ENCODE measurements at places on chromosomes 5 and 9. TPM values are rescaled to one million over a fixed set of nuclear protein-coding genes. Genes with fewer than 3 reads are reported as not detected.
A peak's percentile ranks its signal among the peaks of the same experiment; 100 is the strongest.

The PCDHGA5 gene
- 0.13 TPM for total RNA-seq

The PCDHGA1 gene
- total RNA-seq = 0.21 TPM

- DNase-seq = peak; percentile 4
Observed at GRCh38 chr5:146706321-146706972, 172.1 kb downstream of the PPP2R2B start.

DNA sequence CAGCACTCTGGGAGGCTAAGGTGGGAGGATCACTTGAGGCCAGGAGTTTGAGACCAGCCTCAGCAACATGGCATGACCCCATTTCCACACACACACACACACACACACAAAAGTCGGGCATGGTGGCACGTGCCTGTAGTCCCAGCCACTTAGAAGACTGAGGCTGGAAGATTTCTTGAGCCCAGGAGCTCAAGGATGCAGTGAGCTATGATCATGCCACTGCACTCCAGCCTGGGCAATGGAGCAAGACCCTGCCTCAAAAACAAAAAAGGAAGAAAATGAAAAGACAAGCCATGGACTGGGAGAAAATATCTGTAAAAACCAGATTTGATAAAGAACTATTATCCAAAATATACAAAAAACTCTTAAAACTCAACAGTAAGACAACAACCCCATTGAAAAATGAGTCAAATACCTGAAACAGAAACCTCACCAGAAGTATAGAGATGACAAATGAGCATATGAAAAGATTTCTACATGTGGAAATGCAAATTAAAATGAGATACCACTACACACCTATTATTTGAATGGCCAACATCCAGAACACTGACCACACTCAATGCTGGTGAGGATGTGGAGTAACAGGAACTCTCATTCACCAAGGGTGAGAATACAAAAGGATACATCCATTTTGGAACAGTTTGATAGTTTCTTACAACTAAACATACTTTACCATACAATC lies 24.7 kb downstream of the DNAJA1 start:
- DNase-seq = no peak

GRCh38 chr5:50694027-50694590 lies 27.7 kb downstream of the PARP8 start:
- DNase-seq = no peak

DNA sequence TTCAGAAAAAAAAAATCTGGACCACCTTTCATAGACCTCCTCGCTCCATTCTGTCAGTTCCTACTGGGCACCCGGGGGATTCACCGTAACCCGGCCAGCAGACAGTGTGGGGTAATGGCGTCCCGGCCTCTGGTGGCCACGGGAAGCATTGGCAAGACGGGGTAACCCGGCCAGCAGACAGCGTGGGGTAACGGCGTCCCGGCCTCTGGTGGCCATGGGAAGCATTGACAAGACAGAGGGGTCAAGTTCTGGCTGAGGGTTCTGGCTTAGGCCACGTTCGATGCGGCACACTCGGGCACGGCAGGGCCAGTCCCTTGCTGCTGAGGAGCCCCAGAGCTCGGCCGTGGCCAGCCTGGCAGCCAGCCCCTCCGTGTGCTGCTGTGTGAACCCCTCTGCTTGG lies 116.2 kb upstream of the RAPGEF1 start:
- DNase-seq = no peak

DNA sequence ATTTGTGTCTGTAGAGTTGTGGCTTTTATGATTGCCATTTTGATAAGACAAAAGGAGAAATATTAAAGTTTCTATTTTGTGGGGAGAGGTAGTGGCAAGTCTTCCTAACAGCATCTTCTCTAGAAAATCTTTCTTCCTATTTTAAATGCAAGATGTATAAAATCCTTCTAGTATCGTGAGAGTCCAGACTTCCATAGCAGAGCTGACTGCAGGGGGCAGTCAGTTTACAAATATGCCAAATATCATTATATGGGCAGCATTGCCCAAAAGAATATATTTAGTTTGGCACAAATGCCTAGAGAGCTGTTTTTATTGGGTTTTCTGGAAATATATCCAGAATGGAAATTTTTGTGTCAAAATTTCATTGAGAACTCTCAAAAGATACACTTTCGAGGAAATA lies 82.1 kb upstream of the ALDH1A1 start:
- DNase-seq = no peak

GRCh38 chr9:5628183-5628529 lies 751 bp upstream of the RIC1 start:
- DNase-seq = peak; percentile 59

Data from HT-29 (cell line).